ENCODE measurements at places on chromosomes 5 and 9.

GRCh38 chr5:67873935-67874334 lies 341.6 kb upstream of the PIK3R1 start:
- no peak overlapping the region for H3K4me3 ChIP-seq
- H3K4me1 ChIP-seq: peaks cover 2% of the 10 kb centered on the region
- no peaks in the 10 kb centered on the region for H3K36me3 ChIP-seq
- H3K27me3 ChIP-seq: peaks cover 5% of the 10 kb centered on the region

DNA sequence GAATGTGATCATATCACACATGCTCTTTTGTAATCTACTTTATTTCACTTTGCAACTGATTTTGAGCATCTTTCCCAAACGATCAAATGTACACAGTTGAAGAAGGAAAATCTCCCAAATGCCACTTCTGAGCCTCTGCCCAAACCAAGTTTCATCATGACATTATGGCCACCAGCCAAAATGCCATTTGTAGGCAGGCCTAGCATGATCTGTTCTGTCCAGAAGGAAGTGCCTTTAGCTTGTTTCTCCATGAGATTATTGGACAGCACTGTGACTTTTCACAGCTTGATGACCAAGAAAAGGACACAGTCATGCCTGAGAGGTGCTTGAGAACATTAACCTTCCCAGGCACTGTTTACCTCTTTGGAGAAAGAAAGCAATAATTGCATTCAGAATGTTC lies 73.2 kb upstream of the PIP5K1B start:
- peaks cover 28% of the 10 kb centered on the region for H3K4me1 ChIP-seq
- H3K27me3 ChIP-seq: no peaks in the 10 kb centered on the region
- no peaks in the 10 kb centered on the region for H3K36me3 ChIP-seq

DNA sequence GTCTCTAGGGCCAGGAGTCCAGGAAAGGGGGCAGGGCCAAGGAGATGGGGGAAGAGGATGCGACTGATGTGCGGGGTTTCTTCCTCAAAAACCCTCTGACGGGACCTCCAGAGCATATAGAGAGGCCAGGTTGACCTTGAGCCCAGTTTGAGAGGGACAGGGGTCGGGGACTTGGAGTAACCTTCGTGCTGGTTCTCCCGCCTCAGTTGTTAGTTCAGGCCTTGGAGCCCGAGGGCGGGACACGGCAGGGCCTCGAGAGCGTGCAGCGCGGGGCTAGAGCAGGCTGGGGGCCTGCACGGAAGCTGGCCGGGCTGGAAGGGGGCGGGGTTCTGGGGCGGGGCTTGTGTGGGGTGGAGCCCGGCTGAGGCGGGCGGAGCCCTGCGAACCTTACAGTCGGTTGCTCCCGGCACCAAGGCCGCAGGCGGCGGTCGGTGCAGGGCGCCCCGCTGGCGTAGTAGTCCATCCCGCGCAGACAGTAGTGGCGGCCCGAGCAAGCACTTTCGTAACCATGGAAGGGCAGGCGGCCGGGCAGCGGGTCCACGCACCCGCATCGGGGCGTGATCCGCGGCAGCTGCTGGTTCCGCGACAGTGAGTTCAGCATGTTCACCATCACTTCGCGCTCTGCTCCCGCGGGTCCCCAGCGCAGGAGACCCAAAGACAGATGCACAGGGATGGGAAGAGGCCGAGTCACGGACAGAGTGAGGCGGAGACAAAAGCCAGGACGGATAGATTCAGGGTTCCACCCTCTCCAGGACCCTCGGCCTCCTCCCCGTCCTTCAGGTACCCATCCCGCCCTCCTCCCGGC lies 4.0 kb upstream of the MYORG start:
- peaks cover 31% of the 10 kb centered on the region for H3K4me1 ChIP-seq
- H3K36me3 ChIP-seq: no peaks in the 10 kb centered on the region
- H3K27me3 ChIP-seq: no peaks in the 10 kb centered on the region
- peak; percentile 54 for DNase-seq
- peak overlapping the region; percentile 84 for H3K4me3 ChIP-seq
- H3K27ac ChIP-seq: no peak overlapping the region

- no peaks in the 10 kb centered on the region for H3K4me1 ChIP-seq
- no peaks in the 10 kb centered on the region for H3K27me3 ChIP-seq
- H3K36me3 ChIP-seq: peaks cover 45% of the 10 kb centered on the region
These were observed 39.5 kb downstream of the TENT4A start for GRCh38 chr5:6752782-6753181.

DNA sequence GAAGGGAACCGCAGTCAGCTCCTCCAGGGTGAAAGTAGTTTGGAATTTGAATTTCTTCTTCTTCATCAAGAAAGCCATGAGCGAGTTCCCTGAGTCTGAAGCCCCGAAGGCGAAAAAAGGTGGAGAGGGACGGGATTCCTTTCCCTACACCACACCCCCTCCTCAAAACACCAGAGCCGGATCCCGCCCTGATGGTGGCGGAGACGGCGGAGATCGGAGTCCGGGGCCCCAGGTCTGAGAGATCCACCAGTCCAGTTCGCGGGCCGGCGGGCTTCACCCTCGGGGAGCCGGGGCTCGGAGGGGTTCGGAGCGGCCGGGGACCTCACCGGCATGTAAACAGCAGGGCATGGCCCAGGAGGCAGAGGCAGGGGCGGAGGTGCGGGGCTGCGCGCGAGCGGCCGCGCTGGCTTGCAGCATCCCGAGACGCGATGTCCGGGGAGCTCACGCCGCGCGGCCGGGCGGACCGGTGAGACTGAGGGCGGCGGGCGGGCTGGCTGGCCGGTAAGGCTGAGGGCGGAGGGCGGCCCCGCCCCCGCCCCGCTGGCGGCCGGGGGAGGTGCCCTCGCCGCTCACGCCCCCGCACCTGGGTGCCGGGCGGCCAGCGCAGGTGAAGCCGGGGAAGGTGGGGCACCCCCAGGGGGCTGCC lies 606 bp downstream of the EEIG1 start:
- H3K27me3 ChIP-seq: no peaks in the 10 kb centered on the region
- peaks cover 7% of the 10 kb centered on the region for H3K36me3 ChIP-seq
- H3K27ac ChIP-seq: peak overlapping the region; percentile 91
- H3K4me1 ChIP-seq: peaks cover 49% of the 10 kb centered on the region
- peak overlapping the region; percentile 98 for H3K4me3 ChIP-seq
- peak; percentile 78 for DNase-seq

DNA sequence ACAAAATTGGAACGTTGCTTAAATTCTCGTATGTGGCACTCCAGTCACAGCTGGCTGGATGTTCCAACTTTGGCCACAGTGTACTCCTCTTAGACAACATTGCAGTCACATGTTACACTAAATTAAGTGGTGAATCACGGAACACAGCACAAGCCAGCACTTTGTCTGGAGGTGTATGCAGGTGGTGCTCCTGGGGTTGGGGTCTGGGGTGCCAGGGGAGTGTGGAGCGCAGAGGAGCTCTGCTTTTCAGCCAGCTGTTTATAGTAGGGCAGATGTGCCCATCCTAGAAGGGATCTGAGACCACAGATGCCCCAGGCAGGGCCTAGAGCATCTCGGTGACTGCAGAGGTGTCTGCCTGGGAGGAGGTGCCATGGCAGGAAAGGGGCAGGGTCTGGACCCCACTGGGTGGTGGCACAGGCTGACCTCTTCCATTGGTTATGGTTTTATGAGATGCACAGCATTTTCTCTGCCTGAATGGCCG lies 82.6 kb downstream of the WNK2 start:
- H3K36me3 ChIP-seq: no peaks in the 10 kb centered on the region
- H3K27ac ChIP-seq: no peak overlapping the region
- H3K4me3 ChIP-seq: no peak overlapping the region

- no peaks in the 10 kb centered on the region for H3K4me1 ChIP-seq
- no peaks in the 10 kb centered on the region for H3K36me3 ChIP-seq
- no peak overlapping the region for H3K4me3 ChIP-seq
- H3K27me3 ChIP-seq: peaks cover 3% of the 10 kb centered on the region
- no peak for DNase-seq
These were observed 159.7 kb upstream of the ELL2 start for GRCh38 chr5:96121364-96121763.

DNA sequence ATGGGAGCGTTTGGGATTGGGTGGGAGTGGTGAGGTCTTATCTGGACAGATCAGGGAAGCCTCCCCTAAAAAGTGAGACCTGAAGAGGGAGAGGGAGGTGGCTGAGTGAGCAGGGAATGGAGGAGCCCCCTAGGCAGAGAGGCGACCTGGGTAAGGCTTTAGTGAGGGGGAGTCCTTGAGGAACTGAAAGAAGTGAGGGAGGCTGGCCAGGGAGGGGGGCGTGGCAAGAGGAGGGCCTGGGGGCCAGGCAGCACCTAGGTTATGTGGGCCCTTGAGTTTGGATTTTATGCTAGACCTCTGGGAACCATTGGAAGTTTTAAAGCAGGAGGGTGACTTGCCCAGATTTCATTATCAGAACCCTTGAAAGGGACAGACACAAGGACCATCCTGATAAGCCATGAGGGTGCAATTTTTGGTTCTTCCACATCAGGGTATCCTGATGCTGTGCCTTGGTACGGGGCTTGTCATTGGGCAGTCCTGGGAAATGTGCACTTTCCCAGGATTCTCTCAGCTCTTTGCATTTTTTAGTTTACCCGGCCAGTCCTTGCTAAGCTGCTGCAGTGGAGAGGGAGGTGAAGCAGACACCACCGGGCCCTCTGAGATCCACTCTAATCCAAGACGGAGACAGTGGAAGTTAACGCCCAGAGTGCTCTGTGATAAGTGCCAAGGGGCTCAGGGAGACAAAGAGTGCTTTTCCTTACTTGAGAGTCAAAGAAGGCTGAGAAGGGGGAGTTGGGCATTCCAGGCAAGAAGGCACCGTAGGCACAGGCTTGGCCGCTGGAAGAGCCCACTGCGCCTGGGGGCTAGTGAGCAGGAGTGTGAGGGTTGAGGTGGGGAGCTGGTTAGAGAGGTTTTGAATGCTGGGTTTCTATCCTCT lies 16.1 kb downstream of the GSN start:
- H3K4me3 ChIP-seq: no peak overlapping the region
- H3K27ac ChIP-seq: peak overlapping the region; percentile 40
- peaks cover 30% of the 10 kb centered on the region for H3K36me3 ChIP-seq
- peaks cover 23% of the 10 kb centered on the region for H3K4me1 ChIP-seq

DNA sequence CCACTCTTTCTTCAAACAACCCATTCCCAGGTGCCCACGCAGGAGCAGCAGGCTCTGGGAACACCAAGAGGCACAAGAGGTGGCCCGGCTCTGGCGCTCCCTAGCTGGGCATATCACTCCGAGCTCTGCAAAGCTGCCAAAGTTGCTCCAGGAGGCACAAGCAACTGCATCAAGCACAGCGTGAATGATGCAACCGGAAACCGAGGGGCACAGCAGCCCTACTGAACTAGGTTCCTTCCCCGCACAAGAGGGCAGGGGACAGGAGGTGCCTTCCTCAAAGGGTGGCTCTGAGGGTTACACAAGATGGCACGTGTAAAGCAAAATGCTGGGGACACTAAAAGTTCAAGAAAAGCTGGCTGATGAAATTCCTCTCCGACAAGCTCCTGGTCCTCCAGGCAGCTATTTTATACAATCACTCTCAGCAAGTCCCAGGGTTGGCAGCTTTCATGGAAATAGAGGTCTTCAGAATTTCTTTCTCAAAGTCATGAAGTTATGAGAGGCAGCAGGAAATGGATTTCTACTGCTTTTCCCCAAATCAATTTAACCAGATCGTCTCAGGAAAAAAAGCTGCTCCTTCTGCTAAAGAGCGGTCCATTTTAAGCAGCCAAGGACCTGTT lies 22.9 kb downstream of the PSMB7 start:
- H3K27me3 ChIP-seq: no peaks in the 10 kb centered on the region
- DNase-seq: no peak
- peaks cover 11% of the 10 kb centered on the region for H3K36me3 ChIP-seq

Measured in memory B cell (primary cell).